CD4-positive, alpha-beta T cell (primary cell): ENCODE measurements at places on chromosomes 3 and 15.
A peak's percentile ranks its signal among the peaks of the same experiment; 100 is the strongest.

DNA sequence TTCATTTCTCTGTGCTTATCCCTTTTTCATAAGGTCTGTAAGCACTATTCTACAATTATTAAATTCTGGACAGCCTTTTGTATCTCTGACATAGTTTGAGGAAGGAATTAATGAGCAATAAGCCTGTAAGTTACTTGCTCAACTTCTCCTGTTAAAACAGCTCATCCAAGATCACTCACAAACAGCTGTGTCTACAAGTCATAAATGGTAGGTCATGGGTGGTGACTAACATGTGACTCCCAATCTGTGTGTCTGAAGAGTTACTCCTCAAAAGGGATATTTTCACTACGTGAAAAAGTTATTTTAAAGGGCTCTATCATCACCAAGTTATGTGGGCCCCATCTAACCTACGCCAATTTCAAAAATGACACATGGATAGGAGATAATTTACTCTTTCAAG is 145.2 kb upstream of the CBLB start:
- no peak for DNase-seq
- H3K27me3 ChIP-seq = no peaks in the 10 kb centered on the region
- no peak overlapping the region for H3K4me3 ChIP-seq
- H3K4me1 ChIP-seq = no peaks in the 10 kb centered on the region
- H3K36me3 ChIP-seq = no peaks in the 10 kb centered on the region

DNA sequence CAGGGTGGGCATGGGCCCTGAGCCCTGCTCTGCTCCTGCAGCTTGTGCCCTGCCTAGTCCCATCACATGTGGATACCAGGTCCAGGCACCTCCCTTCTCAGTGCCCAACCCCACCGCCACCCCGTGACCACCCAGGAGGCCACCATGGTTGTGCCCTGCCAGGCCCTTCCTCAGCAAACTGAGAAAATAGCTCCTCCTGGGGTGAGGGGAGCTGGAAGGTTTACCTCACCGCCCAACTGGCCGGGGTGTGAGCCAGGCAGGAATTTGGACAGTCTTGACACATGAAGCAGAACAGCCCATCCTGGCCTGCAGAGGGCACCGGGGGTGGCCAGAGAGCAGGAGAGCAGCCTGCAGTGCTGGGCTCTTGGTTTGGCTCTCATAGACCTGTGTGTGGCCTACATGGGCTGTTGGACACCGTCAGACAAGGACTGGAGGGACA is 11.4 kb upstream of the C3orf22 start:
- no peaks in the 10 kb centered on the region for H3K4me1 ChIP-seq
- H3K4me3 ChIP-seq = no peak overlapping the region
- H3K27me3 ChIP-seq = no peaks in the 10 kb centered on the region
- no peak overlapping the region for H3K27ac ChIP-seq
- H3K36me3 ChIP-seq = no peaks in the 10 kb centered on the region

GRCh38 chr15:39151545-39151944 is 429.3 kb upstream of the THBS1 start:
- H3K27ac ChIP-seq = no peak overlapping the region
- no peaks in the 10 kb centered on the region for H3K27me3 ChIP-seq
- H3K4me3 ChIP-seq = no peak overlapping the region

DNA sequence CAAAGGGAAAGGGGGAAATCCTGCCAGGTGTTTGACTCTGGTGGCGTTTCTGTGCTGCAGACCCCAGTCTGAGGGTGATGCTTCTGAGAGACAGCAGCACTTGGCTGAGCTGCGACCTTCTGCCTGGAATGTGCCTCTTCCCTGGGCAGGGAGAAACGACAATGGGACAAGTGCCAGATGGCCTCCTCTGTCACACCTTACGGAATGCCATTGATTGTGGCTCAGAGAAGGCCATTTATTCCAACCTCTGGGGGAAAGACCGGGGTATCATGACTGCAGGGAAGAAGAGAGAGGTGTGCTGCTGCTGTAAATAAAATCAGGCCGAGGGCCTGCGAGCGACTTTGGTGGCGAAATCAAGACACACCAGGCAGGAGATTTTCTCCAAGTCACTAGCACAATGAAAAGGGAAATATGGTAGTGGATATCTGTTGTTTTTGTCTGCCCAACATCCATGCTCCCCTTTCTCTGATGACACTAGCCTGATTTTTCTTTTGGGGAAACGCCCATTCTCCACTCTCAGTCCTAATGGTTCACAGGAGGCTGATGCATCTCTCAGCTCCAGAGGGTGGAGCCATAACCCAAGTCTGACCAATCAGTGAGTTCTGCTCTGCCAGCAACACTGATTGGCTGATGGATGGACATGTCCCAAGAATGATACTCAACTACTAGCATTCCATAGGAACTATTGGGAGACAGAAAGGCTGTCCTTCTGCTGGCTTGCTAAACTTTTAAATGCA is 336.1 kb downstream of the FOXP1 start:
- H3K4me1 ChIP-seq = peaks cover 27% of the 10 kb centered on the region
- H3K27me3 ChIP-seq = no peaks in the 10 kb centered on the region
- DNase-seq = no peak
- peaks cover 21% of the 10 kb centered on the region for H3K36me3 ChIP-seq
- no peak overlapping the region for H3K4me3 ChIP-seq

DNA sequence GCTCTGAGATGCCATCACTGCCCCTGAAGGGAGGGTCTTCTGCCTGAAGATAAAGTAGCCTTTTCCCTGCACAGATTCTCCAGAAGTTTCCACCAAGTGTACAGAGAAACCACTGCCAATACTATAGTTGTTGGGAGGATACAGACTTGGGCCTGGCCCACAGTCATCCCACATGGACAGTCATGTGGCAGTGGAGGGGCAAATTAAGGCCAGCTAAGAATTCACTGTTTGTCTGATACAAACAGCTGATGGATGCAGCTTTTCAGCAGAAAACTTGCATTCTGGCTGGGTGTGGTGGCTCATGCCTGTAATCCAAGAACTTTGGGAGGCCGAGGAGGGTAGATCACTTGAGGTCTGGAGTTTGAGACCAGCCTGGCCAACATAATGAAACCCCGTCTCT is 22.1 kb downstream of the HOMER2 start:
- no peaks in the 10 kb centered on the region for H3K27me3 ChIP-seq
- H3K36me3 ChIP-seq = no peaks in the 10 kb centered on the region
- no peak overlapping the region for H3K4me3 ChIP-seq
- no peaks in the 10 kb centered on the region for H3K4me1 ChIP-seq
- no peak overlapping the region for H3K27ac ChIP-seq

DNA sequence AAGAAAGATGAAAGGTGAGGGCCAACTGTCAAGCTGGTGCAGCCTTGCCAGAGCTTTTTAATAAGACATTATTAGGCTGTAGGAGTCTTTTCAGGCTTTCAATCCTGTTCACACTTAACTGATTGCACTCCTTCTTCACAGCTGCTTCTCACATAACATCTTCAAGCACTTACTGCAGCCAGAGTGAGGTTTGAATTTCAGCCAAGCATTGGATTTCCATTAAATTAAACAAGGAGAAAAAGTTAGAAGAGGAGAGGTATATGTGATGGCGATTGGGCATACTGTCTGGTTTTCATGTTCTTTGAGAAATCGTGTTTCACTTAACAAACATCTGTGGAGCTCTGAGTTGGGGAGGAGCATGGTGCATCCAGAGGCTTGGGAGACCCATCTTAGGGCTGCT is 392.8 kb upstream of the LRRC3B start:
- H3K4me3 ChIP-seq = no peak overlapping the region
- no peaks in the 10 kb centered on the region for H3K4me1 ChIP-seq
- no peak for DNase-seq
- no peak overlapping the region for H3K27ac ChIP-seq

GRCh38 chr15:20341901-20342600 is 199.5 kb downstream of the GOLGA6L6 start:
- H3K27ac ChIP-seq = no peak overlapping the region
- H3K4me1 ChIP-seq = peaks cover 5% of the 10 kb centered on the region
- H3K36me3 ChIP-seq = no peaks in the 10 kb centered on the region
- no peak for DNase-seq

GRCh38 chr3:183527428-183528379 is 27.8 kb downstream of the KLHL6 start:
- no peak overlapping the region for H3K4me3 ChIP-seq
- H3K36me3 ChIP-seq = peaks cover 58% of the 10 kb centered on the region
- DNase-seq = no peak
- H3K27ac ChIP-seq = no peak overlapping the region

DNA sequence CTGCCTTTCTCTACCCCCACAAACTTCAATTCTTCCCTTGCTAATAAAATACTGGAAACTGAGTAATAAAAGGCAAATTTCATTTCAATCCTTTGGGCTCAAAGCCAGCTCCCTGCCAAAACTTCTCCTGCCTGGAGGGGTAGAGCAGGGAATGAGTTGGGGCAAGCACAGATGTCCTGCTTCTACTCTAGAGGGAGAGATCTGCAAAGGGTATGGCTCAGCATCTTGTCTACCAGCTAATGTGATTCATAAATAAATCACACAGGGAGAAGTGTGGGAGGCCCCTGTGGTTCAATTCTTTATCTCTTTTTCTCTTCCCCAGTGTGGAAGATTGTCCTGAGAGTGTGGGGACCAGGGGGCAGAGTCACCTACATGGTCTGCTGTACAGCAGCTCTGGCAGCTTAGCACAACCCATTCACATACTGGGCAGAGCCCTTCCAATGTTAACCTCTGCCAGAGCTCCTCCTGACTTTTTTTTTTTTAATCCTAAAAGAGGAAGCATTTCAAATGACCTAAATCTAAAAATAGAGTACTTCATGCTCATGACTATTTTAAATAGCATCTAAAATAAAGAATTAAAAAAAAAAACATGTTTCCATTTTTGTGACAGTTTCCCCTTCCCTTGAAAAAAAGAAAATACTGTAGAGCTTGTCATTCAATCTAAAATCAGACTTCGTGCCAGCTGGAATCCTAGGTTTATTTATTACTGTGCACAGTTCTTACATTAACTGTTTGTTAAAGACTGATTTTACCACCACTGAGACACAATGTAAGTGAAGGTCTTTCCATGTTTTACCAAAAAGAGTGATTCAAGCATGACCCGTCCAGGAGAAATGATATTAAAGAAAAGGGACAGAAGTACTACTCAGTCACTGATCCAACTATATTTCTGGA is 1083.7 kb upstream of the CFAP20DC start:
- no peaks in the 10 kb centered on the region for H3K27me3 ChIP-seq
- DNase-seq = no peak
- H3K36me3 ChIP-seq = no peaks in the 10 kb centered on the region
- no peaks in the 10 kb centered on the region for H3K4me1 ChIP-seq
- no peak overlapping the region for H3K27ac ChIP-seq

DNA sequence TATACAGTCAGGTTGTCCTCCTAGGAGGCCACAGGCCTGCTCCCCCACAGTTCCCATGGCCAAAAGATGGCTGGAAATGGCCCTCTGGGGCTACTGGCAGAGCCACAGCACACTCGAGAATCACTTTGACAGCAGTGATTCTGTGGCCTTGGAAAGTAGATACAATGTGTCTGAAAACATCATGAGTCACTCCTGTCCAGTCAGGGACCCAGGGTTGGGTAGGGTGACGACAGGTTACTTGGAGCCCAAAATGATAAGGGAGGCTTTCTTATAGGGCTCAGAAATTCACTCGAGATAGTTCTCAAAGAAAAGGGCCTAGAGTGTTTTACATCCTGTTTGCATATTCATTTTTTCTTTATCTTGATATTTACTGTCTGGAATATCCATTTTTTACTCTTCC is 24.3 kb downstream of the MRPS25 start:
- no peak overlapping the region for H3K27ac ChIP-seq
- peaks cover 6% of the 10 kb centered on the region for H3K4me1 ChIP-seq
- no peaks in the 10 kb centered on the region for H3K27me3 ChIP-seq
- no peak overlapping the region for H3K4me3 ChIP-seq

DNA sequence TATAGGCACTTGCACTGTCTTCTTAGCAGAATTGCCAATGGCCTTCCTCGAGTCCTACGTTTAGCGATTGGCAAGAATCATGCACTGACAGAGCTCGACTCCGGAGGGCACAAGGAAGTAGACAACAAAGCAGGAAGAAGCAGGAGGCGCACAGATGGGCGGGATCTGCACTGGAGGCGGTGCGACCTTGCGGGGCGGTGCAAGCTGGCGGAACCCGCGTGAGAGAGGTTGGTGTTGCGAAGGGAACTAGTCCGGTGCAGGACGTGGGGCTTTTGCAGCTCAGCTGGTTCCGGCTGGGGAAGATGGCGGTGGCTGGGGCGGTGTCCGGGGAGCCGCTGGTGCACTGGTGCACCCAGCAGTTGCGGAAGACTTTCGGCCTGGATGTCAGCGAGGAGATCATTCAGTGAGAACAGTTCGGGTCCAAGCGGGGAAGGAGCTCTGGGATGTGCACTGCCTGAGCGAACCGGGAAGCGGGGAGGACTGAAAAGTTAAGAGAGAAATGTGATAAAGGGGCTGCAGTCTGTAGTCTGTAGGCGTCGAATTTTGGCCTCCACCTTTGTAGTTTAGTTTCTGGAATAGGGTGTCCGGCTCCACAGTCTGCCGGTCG is at the start of gene TRIP4:
TSS of gene TRIP4 (plus strand) at position 275 of the 607 bp plus-strand sequence. CDS start at position 303, 28 bp downstream.
- H3K4me3 ChIP-seq = peak within 1 kb of the TSS; percentile 76
- peaks cover 26% of the 10 kb centered on the region for H3K4me1 ChIP-seq
- peak; percentile 94 for DNase-seq
- no peaks in the 10 kb centered on the region for H3K27me3 ChIP-seq
- no peaks in the 10 kb centered on the region for H3K36me3 ChIP-seq
- no peak within 1 kb of the TSS for H3K27ac ChIP-seq

DNA sequence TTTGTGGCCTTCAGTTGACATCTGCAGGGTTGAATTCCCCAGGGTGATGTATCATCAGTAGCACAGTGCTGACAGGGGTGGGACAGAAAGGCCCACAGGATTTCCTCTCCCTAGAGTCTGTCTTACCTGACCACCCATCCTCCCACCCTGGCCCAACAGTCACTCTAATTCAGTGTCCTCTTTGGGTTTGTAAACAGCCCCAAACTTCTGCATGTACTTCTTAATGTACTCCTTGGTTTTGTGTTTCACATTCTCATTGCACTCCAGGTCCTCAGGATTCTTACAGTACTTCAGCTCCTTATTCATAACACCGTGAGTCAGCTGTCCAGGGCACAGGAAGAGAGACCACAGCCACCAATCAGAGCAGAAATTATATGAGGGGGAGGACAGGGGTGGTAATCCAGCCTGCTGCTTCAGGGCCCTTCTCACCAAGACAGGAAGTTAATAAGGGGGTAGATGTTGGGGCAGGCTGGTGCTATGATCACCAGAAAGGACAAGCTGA is 37.5 kb downstream of the NBEAL2 start:
- no peak overlapping the region for H3K27ac ChIP-seq
- peaks cover 18% of the 10 kb centered on the region for H3K4me1 ChIP-seq
- H3K27me3 ChIP-seq = no peaks in the 10 kb centered on the region
- DNase-seq = no peak

DNA sequence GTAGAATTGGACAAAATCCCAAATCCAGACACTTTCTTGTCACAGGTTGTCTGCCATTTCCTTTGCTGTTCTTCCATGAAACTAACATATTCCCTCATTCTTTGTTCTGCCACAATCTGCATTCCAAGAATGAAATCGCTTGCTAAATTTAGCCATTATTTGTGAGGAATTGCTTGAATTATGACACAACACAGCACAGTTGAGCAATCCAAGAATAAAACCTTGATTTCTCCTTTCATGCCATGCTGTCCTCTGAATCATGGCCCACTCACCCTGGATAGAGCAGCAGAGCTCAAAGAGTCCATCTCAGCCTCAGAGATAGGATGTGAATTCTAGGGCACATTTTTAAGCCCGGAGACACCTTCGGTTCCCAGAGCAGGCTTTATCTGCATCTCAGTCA is 35.2 kb upstream of the GREM1 start:
- no peak overlapping the region for H3K27ac ChIP-seq
- H3K36me3 ChIP-seq = no peaks in the 10 kb centered on the region
- no peaks in the 10 kb centered on the region for H3K4me1 ChIP-seq
